GM18507 (cell line): ENCODE measurements at places on chromosomes 12 and 14.

DNA sequence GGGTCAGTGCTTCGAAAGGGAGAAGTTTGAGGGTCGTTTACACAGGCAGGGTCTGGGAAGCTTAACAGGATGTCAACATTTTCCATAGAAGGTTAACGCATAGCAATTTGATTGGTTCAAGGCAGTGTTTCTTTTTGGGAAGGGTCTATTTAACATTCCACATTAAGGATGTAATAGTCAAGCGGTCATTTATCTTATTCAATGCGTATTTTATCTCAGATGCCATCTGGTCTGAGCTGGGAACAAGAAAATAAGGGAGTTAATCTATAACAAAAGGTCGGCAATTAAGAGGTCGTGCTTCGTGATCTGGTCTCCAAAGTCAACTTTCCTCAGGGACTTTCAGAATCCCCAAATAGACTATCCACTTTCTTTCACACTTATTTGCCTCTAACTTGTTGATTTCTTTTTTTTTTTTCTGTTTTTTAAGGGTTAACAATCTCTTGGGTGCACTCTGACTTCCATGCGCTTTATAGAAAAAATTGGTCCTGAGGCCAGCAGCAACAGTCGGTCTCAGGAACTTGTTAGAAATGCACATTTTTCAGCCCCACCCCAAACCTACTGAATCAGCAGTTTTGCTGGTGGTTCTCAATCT, 550 bp upstream of the RESF1 start:
- no peak for DNase-seq

GRCh38 chr12:83065562-83065961, 378.9 kb downstream of the TMTC2 start:
- no peak for DNase-seq

- DNase-seq = no peak
Measured at GRCh38 chr12:68557011-68557730, 53.5 kb upstream of the RAP1B start.

DNA sequence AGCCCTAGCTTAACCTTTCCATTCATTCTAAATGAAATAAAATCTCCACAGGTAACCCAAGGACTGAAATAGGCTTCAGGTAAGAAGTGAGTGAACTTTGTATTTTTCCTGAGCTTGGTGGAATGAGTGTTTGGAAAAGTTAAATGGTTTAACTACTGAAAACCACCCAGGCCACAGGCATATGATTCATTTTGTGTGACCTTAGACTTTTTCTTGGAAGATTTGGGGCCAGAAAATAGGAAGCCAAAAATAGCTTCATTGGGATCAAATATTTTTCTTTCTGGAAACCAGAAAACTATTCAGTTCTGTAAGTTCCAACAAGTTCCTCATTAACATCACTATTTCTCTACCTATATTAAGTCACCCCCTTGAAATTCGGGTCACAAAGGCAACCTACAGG, 212.6 kb downstream of the PCNX1 start:
- DNase-seq = no peak

DNA sequence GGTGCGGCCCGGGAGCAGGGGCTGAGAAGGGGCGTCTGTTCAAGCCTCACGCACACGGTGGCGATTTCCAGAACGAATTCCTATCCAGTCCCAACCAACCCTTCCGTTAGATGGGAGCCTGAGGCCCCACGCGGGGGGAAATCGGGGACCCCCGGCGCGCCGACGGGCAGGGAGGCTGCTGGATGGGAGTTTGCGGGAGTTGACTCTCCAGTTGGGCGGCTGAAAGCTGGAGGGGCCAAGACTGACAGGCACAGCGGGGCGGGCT, 9.8 kb downstream of the EXOC3L4 start:
- DNase-seq = no peak

GRCh38 chr12:56629459-56630179, 507 bp downstream of the BAZ2A start:
- no peak for DNase-seq

- DNase-seq = no peak
Measured at GRCh38 chr12:127064207-127064606, 1202.8 kb upstream of the TMEM132C start.
